ENCODE measurements at places on chromosomes 6 and 20. TPM values are rescaled to one million over a fixed set of nuclear protein-coding genes. Genes with fewer than 3 reads are reported as not detected.

SPEF1 gene
- not detected for total RNA-seq

EXOC2 gene
- 39.6 TPM for total RNA-seq

ROS1 gene
- total RNA-seq = 0.92 TPM

RIMS1 gene
- total RNA-seq = 2.3 TPM
